ENCODE measurements at places on chromosomes 12 and 14. TPM values are rescaled to one million over a fixed set of nuclear protein-coding genes. Genes with fewer than 3 reads are reported as not detected.

DNA sequence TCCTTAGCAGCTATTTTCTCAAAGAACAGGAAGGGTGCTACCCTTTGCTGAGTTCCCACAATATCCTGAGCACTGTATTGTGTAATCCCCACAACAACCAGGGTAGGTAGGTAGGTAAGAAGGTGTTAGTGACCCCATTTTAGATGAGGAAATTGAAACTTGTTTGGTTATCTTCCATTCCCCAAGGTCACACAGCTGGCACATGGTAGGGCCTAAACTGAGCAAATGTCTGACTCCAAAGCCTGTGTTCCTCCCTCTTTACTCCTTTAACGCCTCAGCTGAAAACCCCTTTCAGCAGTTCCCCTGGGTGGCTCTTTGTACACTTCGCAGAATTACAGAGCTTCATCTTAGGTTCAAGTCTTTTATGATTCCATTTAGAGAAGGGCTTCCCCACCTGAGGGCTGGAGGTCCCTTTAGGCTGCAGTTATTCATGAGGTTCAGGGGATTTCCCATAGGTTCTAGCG, 26.5 kb upstream of the RIC8B start:
- H3K27ac ChIP-seq = no peak overlapping the region
- no peak overlapping the region for H3K4me3 ChIP-seq
- no peaks in the 10 kb centered on the region for H3K4me1 ChIP-seq
- no peaks in the 10 kb centered on the region for H3K36me3 ChIP-seq

DNA sequence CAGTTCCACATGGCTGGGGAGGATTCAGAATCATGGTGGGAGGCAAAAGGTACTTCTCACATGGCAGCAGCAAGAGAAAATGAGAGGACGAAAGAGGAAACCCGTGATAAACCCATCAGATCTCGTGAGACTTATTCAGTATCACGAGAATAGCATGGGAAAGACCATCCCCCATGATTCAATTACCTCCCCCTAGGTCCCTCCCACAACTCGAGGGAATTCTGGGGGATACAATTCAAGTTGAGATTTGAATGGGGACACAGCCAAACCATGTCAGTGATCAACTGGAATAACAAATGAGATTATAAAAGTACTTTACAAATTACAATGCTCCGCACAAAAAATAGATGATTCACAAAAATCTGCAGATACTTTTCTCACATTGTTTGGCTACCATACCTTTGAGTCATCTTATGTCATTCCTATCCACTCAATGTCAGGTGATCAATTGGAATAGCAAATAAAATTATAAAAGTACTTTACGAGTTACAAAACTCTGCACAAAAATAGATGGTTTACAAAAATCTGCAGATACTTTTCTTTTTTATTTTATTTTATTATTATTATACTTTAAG, 338.9 kb downstream of the C12orf50 start:
- no peaks in the 10 kb centered on the region for H3K27me3 ChIP-seq
- H3K36me3 ChIP-seq = no peaks in the 10 kb centered on the region
- H3K4me1 ChIP-seq = peaks cover 5% of the 10 kb centered on the region
- DNase-seq = no peak

- peaks cover 22% of the 10 kb centered on the region for H3K4me1 ChIP-seq
- H3K4me3 ChIP-seq = no peak overlapping the region
- no peaks in the 10 kb centered on the region for H3K36me3 ChIP-seq
- H3K27me3 ChIP-seq = no peaks in the 10 kb centered on the region
- H3K27ac ChIP-seq = no peak overlapping the region
Measured at GRCh38 chr14:35858521-35859209, 32.5 kb downstream of the BRMS1L start.

MRPL52 gene
- 68.1 TPM for total RNA-seq

SLC5A8 gene
- total RNA-seq = 8.3 TPM

EAPP gene
- 26.2 TPM for total RNA-seq

Measured in adrenal gland (tissue), 19 donors.